ENCODE measurements at places on chromosomes 13 and 19.

DNA sequence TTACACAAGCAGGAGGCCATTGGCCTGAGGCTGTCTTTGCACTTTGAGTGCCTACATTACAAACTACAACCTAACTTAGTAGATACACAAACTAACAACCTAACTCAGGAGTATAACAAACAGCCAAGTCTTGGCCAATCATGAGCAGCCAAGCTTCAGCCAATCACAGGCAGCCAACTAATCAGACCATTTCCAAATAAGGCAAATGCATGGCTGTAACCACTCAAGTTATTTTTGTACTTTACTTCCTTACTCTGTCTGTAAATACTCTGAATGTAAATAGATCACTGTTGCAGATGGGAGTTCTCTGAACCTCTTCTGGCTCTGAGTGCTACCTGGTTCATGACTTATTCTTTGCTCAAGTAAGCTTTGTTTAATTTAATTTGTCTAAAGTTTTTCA lies 748.1 kb upstream of the SGCG start:
- no peak for DNase-seq
- no peaks in the 10 kb centered on the region for H3K36me3 ChIP-seq
- no peaks in the 10 kb centered on the region for H3K27me3 ChIP-seq

- H3K4me3 ChIP-seq = peak overlapping the region; percentile 86
- no peaks in the 10 kb centered on the region for H3K27me3 ChIP-seq
- peak overlapping the region; percentile 91 for H3K27ac ChIP-seq
- peaks cover 9% of the 10 kb centered on the region for H3K36me3 ChIP-seq
- H3K4me1 ChIP-seq = peaks cover 41% of the 10 kb centered on the region
These were observed 115.3 kb downstream of the LRCH1 start for GRCh38 chr13:46668302-46668720.

DNA sequence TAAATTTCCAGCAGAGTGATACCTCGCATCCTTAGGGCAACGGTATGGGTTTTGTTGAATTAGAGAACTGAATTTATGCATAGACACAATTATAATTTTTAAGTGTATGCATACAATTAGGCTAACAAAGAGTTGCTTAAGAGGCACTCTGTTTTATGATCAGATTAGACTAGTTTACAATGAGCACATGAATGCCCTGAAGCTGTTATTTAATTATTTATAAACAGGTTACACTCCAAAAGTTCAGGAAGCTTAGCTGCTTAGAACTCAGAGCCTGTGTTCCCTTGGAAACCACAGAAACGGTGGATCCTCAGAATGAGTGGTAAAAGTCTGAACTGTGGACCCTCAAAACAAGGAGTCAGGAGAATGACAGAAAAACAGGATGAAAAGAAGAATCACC lies 72.5 kb upstream of the FBXL3 start:
- no peak overlapping the region for H3K27ac ChIP-seq
- H3K4me3 ChIP-seq = no peak overlapping the region
- H3K27me3 ChIP-seq = no peaks in the 10 kb centered on the region
- no peaks in the 10 kb centered on the region for H3K4me1 ChIP-seq
- DNase-seq = no peak

DNA sequence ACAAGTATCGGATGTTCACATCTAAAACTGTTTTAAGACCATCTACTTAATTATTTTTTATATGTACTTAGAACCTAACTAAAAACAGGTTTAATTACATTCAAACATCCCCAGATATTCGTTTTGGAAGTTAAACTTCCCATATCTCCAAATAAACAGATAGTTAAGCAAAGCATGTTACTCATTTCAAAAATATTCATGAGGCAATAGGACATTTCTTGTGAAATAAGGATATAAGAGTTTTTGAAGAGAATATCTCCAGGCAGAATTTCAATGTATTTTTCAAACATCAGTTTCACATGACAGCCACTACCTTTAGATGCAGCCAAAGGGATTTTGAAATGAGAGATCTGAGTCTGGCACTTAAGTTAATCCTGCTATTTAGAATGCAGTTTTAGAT lies 697.5 kb downstream of the SLITRK1 start:
- no peak for DNase-seq
- H3K27ac ChIP-seq = no peak overlapping the region

DNA sequence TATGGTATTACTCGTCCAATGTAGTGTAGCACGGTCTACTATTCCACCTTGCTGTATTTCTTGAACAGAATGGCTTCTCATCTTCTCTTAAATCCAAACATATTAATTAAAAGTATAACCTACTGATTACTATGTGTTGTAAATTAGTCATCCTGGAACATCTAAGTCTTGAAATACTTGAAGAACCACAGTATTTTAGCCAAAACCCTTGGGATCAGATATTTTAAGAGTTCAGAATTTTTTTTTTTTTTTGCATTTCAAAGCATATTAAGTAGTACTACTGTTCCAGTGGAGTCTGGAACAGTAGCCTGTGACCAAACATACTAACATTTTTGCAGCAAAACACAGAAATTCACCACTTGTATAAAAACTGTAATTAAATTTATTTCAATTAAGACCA lies 30.1 kb downstream of the ZC3H13 start:
- H3K27ac ChIP-seq = no peak overlapping the region
- H3K36me3 ChIP-seq = peaks cover 12% of the 10 kb centered on the region
- H3K4me1 ChIP-seq = no peaks in the 10 kb centered on the region
- no peak overlapping the region for H3K4me3 ChIP-seq
- no peaks in the 10 kb centered on the region for H3K27me3 ChIP-seq

- peaks cover 27% of the 10 kb centered on the region for H3K36me3 ChIP-seq
- DNase-seq = no peak
- H3K4me1 ChIP-seq = no peaks in the 10 kb centered on the region
- H3K27ac ChIP-seq = no peak overlapping the region
- no peaks in the 10 kb centered on the region for H3K27me3 ChIP-seq
- H3K4me3 ChIP-seq = no peak overlapping the region
These were observed 10.7 kb downstream of the AP2S1 start for GRCh38 chr19:46839752-46840497.

DNA sequence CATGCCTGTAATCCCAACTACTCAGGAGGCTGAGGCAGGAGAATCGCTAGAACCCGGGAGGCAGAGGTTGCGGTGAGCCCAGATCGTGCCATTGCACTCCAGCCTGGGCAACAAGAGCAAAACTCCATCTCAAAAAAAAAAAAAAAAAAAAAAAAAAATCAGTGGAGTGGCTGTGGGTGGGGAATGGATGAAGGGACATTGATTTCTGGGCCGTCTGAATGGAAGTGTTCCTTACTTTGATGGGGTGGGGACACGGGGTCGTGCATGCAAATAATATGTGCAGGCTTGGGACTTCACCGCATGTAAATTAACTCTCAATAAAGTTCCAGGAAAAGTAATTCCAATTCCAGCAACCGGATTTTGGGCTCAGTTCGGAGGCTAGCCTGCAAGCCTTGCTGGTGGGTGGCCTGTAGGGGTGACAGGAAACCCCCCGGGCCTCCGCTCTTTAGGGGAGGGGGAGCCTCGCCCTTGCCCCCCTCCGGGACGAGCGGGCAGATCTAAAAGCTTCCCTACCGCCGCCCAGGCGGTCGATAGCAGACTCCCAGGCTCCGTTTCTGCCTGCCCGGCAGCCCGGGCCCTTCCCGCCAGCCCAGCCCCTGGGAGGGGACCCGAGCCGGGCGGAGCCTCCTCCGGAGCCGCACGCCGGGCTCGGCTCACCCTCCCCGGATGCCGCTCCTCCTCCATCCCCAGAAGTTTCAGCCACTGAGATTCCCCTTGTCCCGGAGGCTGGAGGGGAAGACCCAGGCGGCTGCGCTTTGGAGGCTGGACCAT lies 48.0 kb upstream of the ADGRE5 start:
- no peak for DNase-seq
- no peaks in the 10 kb centered on the region for H3K36me3 ChIP-seq
- peaks cover 5% of the 10 kb centered on the region for H3K4me1 ChIP-seq
- H3K27ac ChIP-seq = no peak overlapping the region

DNA sequence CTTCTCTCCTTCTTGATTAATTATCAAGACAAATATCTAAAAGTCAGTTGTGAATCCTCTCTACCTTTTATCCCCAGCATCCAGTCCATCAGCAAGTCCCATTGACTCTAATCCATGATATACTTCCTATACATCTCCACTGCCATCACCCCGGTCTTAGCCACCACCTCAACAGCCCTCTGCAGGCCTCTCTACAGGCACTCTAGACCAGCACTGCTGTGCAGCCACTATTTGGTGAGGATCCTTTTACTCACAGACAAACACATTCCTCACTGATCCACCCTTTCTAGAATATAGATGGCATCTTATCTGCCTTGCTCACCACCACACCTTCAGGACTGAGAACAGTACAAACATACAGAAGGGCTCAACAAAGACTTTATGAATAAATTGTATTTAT lies 221.7 kb downstream of the RFC3 start:
- H3K4me3 ChIP-seq = no peak overlapping the region
- no peaks in the 10 kb centered on the region for H3K4me1 ChIP-seq
- no peak for DNase-seq
- H3K27ac ChIP-seq = no peak overlapping the region

- no peaks in the 10 kb centered on the region for H3K27me3 ChIP-seq
These were observed 2.9 kb downstream of the FFAR1 start for GRCh38 chr19:35350591-35350990.

GRCh38 chr13:110629735-110630134 lies 14.4 kb downstream of the NAXD start:
- H3K4me3 ChIP-seq = no peak overlapping the region
- no peaks in the 10 kb centered on the region for H3K27me3 ChIP-seq

- peaks cover 22% of the 10 kb centered on the region for H3K4me1 ChIP-seq
- no peak for DNase-seq
- H3K27me3 ChIP-seq = no peaks in the 10 kb centered on the region
- peaks cover 26% of the 10 kb centered on the region for H3K36me3 ChIP-seq
- H3K4me3 ChIP-seq = no peak overlapping the region
- H3K27ac ChIP-seq = no peak overlapping the region
These were observed 37.4 kb downstream of the N4BP2L1 start for GRCh38 chr13:32390484-32390883.

DNA sequence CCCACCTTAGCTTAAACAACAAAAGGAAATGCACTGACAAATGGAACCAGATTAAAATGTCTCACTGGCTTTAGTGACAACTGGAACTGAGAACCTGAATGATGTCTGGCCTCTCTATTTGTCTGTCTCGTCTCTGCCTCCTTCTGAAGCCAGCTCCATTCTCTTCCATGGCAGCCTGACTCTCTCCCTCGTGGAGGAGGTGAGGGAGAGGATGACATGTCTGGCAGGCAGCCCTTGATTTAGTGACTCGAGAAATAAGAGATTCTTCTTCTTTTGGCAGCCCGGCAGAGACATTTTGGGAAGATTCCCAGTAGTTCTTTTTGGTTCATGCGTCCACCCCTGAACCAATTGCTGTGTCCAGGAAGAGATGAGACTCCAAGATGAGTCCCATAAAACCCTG lies 131.7 kb downstream of the KLF5 start:
- H3K4me3 ChIP-seq = no peak overlapping the region
- no peak overlapping the region for H3K27ac ChIP-seq
- no peak for DNase-seq
- H3K4me1 ChIP-seq = peaks cover 2% of the 10 kb centered on the region
- H3K36me3 ChIP-seq = no peaks in the 10 kb centered on the region

GRCh38 chr19:51837145-51837544 lies 42.2 kb downstream of the FPR3 start:
- DNase-seq = no peak
- H3K4me1 ChIP-seq = no peaks in the 10 kb centered on the region
- no peak overlapping the region for H3K4me3 ChIP-seq
- no peaks in the 10 kb centered on the region for H3K36me3 ChIP-seq

DNA sequence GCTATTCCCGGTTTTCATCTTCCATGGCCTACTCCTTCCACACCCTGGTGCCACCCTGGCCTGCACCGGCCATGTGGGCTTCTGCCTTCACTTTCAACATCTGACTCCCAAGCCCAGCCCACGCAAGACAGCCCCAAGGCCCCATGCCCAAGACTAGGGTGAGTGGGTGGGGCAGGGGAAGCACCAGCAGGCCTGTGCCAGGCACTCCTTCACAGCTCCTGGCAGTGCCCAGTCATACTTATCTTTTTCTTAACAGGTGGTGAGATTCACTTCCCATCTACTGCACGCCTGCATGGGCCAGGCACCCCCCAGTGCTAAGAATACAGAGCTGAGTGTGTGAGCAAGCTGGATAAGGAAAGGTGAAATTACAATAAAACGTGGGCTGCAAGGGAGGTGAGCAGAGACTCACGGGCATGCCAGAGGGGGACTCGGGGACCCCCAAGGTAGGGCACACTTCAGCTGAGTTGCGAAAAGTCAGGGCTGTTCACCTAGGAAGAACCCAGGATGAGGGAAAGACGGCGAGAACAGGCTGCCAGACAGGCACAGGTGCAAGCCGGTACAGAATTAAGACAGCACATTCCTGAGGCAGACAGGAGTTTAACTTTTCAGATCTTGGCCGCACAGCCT lies 55.7 kb downstream of the COL4A1 start:
- DNase-seq = no peak
- H3K4me1 ChIP-seq = peaks cover 2% of the 10 kb centered on the region
- no peaks in the 10 kb centered on the region for H3K27me3 ChIP-seq

DNA sequence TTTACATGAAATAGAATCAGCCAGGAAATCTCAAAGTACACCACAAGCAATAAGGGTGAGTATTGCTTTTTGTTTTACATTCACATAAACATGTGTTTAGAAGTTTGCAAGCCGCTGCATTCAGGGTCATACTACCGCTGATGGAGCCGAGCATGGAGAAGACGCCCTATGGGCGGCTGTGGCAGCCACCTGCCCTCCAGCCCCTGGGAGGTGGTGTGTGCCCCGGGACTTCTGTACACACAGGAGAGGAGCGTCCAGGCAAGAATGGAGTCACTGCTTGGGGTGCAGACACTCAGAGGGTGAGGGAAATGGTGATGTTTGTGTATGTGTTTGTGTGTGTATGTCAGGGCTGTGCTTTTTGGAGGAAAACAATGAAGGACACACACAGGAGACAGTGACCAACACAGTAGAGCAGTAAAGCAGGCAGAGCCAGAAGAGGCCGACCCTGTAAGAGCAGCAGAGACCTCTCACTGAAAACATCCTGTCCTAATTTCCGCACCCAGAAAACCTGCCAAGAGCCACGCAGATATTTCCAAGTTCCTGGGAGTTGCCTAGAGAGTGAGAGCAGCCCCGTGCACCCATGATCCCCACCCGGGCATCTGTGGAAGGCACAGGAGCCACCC lies 108.1 kb upstream of the GJB6 start:
- DNase-seq = no peak
- H3K27me3 ChIP-seq = peaks cover 4% of the 10 kb centered on the region
- H3K4me3 ChIP-seq = no peak overlapping the region
- H3K4me1 ChIP-seq = no peaks in the 10 kb centered on the region

- H3K4me3 ChIP-seq = peak overlapping the region; percentile 19
- peak overlapping the region; percentile 50 for H3K27ac ChIP-seq
- no peak for DNase-seq
- no peaks in the 10 kb centered on the region for H3K27me3 ChIP-seq
- H3K4me1 ChIP-seq = peaks cover 12% of the 10 kb centered on the region
These were observed 12.8 kb upstream of the UPF3A start for GRCh38 chr13:114268344-114269280.

Data from T-helper 2 cell treated with Interferon-gamma antibody and Interleukin-4, amounts not matched to agents 5 μg/mL and 100 μg/mL, for 36 hours (primary cell).